ENCODE measurements at places on chromosomes 1 and 21.
A peak's percentile ranks its signal among the peaks of the same experiment; 100 is the strongest.

- DNase-seq = no peak
Observed at GRCh38 chr1:225509376-225509707, 81.5 kb upstream of the LBR start.

DNA sequence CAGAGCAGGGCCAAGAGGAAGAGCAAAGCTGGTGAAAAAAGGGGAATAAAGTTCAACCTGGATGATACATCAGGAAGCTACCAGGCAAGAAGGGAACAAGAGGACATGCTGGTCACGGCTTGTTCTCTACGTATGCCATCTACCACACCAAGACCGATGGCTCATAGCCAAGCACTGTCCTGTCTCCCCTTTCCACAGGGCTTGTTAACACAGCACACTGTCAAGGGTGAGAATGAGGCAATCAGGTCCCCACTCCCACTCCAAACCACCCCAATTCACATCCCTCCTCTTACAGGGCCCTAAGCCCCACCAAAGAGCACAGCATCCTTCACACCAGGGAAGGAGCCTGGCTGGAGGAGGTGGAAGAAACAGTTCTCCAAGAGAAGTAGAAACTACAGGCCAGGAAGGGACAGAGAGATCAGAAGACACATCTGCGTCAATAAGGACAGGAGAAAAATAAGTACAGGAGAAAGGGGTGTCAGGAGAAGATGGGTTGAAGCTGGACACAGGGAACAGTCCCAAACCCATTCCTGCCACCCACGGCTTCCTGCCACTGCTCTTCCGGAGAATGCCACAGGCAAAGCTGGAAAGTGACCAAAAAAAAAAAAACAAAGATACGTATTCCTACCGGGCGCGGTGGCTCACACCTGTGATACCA is 923 bp upstream of the SHC1 start:
- DNase-seq = no peak

DNA sequence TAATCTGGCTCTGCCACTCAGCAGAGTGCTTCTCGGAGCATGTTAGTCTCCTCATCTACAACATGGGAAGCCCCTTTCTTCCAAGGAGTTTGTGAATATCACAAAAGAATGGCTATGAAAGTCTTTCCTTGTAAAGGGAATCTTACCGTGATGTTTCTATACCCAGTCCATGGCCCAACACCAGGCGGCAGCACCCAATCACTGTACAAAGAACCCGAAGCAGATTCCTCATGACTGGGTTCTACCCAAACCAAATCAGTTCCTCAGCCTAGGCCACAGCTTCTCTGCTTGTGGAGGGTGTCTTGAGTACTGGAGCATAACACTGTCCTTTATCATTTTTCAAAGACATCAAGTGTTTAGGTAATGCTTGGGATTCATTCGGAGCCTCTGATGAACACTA is 16.6 kb upstream of the SLFNL1 start:
- no peak for DNase-seq

GRCh38 chr1:151289080-151289935 is 7.2 kb downstream of the ZNF687 start:
- DNase-seq = no peak

DNA sequence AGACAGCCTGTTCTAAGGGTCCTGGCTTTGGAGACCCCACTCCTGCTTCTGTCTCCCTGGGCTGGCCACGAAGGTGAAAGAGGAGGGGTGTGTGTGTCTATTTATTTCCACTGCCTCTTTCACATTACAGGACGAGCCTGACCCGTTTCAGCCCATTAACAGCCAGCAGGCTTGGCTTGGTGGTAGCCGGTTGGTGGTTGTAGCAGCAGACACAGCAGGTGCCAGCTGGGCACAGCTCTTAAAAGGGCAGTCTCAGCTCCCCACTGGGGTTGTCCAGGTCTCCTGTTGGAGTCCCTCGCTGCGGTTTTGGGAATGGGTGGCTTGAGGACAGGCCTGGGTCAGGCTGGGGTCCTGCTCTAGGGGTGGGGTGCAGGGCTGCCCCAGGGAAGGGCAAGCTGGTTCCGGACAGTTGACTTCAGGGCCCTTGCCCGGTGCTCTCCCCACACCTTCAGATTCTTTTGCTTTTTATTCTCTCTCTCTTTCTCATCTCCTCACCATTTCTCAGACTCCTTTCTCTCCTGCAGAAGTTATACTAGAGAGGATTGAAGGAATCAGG is 84.6 kb downstream of the ACTL8 start:
- no peak for DNase-seq

- DNase-seq = peak; percentile 20
Observed at GRCh38 chr1:226110249-226111097, 48.0 kb downstream of the H3-3A start.

DNA sequence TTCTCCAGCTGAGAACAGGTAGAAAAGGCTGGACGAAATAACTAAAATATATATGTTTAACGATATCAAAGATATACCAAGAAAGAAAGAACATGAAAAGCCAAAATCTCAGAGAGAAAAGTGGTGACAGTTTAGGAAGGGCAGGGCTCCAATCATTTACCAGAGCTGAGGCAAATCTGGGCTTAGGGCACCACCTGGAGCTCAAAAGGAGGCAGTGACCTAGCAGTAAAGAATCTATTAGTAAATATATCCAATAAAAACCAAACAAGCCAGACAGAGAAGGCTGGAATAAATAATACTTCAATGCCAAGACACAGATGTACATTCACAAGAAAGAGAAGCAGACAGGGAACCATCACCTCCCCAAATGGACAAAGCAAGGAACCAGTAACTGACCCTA is 43.5 kb downstream of the CHIA start:
- DNase-seq = peak; percentile 41

- peak; percentile 28 for DNase-seq
Observed at GRCh38 chr1:156385534-156386031, 16.6 kb downstream of the RHBG start.

DNA sequence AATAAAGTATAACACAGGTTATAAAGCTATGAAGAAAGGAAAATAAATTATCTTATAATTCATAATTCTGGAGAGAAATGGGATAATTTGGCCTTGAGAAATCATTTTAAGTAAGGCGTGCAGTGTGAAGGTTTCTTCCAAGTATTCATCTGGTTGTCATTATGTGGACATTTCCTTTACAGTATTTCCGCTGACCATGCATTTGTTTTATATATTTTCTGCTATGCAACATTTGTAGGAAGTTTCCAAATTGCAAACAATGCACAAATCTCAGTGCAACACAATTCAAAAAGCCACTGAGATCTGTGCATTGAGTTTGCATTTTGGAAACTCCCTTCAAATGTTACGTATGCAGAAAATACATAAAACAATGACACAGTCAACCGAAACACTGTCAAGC is 17.8 kb downstream of the ZNF670 start:
- no peak for DNase-seq

GRCh38 chr1:151993084-151993733 is 450 bp downstream of the S100A10 start:
- DNase-seq = no peak

- DNase-seq = no peak
Observed at GRCh38 chr1:10064416-10065343, 31.9 kb downstream of the UBE4B start.

- no peak for DNase-seq
Observed at GRCh38 chr1:2312515-2313301, 78.6 kb downstream of the MORN1 start.

DNA sequence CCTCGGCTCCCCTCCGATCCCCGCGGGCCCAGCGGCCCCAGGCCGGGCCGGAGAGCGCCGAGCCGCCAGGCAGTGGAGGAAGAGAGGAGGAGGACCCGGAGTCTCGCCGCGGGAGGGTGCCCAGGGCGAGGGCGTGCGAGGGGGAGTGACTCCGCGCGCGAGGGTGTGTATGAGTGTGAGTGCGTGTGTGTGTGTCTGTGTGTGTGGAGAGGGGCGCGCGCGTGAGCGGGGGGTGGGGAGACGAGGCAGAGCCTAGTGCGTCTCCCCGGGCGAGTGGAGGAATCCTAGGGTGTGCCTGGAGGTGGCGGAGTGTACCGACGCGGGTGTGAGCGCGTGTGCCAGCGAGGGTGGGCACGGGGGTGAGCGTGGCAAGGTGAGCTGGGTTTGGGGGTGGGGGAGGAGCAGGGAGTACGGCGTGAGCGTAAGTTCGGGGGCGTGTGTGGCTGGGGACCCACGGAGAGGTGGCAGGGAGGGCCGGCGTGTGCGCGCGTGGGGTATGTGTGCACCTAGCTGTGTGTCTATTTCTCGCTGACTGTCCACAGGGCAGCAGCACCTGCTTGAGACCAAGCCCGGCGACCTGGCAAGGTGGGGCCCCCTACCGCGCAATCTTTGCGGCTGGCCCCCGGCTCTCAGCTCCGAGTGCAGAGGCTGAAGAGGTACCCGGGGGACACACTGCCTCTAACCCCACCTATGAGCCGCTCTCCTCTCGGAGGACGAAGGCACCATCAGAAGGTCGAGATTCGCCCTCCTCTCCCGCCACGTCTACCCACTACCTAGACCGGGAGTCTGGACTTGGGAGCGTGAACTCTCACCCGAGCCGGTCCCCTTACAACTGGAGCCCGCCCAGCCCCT is 784 bp upstream of the KCND3 start:
- no peak for DNase-seq

DNA sequence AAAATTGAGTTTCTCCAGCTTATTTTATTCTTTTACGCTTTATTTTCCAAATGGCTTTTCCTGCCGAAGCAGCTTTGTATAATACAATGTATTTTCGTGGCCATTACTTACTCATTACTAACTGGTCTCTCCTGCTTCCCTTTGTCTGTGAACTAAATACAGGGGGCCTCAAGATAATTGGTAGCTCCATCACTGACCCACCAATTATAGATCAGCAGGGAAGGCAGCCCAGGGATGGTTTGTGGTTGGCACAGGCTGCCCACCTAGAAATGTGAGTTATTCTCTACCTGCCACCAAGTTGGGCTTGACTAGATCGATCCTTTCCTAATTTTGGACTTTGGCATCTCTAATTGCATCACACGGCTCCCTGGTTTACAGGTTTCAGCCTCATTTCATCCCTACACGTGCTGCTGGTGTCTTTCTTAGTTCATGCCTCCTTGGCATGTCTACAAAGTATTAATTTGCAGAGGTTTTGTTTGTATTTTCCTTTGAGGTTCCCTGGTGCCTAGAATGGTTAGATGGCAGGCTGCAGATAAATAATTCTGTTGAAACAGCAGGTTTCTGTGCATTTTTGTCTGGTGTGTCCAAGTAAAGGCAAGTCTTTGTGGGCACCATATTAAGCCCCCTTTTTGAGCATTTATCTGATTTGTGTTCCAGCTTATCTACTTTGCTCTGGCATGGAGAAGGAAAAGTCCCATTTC is 35.2 kb downstream of the PEX14 start:
- no peak for DNase-seq

DNA sequence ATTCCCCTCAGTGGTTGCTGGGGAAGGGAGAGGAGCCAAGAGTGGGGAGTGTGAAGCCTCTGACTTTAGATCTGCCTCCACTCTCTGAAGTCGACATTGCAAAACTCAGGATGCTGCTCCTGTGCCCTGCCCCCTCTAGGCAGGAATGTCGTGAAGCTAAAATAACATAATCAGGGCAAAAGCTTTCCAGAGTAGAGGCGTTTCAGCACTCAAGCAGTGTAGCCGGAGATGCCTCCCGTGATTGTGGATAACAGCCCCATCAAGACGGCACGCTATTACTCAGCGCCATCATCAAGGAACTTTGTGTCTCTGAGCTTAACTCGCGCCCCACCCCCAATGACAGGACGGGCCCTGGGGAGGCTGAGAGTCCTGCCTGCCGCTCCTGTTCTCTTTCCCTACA is 60.0 kb downstream of the FBXO2 start:
- DNase-seq = no peak
